GM13976 (cell line): ENCODE measurements at places on chromosomes 1 and 21.

GRCh38 chr1:99682291-99682751 lies 36.4 kb downstream of the PALMD start:
- no peak for DNase-seq

- no peak for DNase-seq
These were observed 557.4 kb upstream of the ZRANB2 start for GRCh38 chr1:71638081-71638766.

GRCh38 chr1:13828454-13829151 lies 128.6 kb downstream of the PRDM2 start:
- DNase-seq, result peak; percentile 77

DNA sequence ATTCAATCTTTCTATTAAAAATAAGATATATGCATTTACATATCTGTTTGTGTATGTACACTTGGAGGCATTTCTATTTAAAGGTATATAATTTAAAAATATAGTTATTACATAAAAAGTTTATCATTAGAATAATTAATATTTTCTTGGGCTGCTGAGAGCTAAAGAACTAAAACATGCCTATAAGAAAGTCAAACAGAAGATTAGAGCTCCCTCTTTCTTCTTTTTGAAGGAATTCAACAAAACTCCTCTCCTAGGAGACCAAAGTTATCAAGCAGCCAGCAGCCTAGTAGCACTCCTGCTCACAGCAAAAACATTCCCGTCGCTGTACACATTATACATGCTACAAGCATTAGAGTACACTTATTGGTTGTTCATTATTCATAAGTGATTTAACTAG lies 216.4 kb downstream of the VAV3 start:
- no peak for DNase-seq

GRCh38 chr1:46133781-46134350 lies 1.4 kb upstream of the PIK3R3 start:
- no peak for DNase-seq

DNA sequence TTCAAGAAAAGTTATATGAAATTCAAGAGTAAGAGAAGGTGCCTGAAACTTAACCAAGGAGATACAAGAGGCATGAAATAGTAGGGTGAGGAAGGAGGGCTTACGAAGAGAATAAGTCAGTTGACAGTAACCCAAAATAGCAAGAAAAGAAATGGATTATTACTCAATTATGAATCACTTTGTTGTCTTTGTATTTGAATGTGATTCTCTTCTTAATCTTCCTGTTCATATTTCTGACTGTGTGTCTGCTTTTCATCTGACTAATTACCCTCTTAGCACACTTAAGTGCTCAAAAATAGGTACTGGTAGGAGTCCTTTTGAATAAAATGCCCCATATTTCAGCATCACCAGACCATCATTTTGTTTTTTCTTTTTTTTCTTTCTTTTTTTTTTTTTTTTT lies 39.4 kb downstream of the GLMN start:
- DNase-seq, result no peak

- peak; percentile 42 for DNase-seq
These were observed 73.8 kb downstream of the MTR start for GRCh38 chr1:236868625-236869467.

DNA sequence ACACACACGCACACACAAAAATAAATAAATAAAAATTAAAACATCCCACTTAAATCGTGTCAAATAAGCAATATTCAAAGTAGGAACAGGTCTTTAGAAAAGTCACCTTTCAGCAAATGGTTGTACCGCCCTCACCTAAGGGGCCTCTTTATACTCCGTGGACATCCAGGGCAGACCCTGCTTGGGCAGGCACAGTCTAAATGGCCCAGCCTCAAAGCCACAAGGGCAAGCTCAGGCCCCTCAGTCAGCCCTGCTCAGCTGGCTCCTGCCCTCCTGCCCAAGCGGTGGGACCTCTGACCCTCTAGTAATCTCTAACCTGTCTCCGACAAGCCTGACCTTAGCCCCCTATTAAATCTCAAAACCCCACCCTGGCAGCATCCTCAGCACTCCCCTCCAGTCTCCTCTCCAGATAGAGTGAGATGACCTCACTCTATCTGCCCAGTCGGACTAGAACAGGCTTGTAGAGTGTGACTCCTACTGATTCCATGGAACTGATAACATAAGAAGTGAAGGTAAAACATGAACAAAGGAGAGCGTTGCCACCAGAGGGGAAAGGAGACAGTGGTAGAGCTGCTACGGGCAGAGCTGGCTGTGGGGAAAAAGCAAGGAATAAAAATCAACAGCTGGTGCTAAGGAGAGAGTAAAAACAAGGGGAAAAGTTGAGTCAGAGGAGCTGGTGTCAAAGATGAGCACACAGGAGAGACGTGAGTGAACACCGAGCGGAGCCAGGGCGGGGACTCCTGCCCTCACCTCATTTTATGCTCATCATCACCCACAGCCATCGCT lies 36.0 kb downstream of the SIPA1L2 start:
- no peak for DNase-seq

GRCh38 chr1:119002028-119002686 lies 14.0 kb upstream of the TBX15 start:
- no peak for DNase-seq

DNA sequence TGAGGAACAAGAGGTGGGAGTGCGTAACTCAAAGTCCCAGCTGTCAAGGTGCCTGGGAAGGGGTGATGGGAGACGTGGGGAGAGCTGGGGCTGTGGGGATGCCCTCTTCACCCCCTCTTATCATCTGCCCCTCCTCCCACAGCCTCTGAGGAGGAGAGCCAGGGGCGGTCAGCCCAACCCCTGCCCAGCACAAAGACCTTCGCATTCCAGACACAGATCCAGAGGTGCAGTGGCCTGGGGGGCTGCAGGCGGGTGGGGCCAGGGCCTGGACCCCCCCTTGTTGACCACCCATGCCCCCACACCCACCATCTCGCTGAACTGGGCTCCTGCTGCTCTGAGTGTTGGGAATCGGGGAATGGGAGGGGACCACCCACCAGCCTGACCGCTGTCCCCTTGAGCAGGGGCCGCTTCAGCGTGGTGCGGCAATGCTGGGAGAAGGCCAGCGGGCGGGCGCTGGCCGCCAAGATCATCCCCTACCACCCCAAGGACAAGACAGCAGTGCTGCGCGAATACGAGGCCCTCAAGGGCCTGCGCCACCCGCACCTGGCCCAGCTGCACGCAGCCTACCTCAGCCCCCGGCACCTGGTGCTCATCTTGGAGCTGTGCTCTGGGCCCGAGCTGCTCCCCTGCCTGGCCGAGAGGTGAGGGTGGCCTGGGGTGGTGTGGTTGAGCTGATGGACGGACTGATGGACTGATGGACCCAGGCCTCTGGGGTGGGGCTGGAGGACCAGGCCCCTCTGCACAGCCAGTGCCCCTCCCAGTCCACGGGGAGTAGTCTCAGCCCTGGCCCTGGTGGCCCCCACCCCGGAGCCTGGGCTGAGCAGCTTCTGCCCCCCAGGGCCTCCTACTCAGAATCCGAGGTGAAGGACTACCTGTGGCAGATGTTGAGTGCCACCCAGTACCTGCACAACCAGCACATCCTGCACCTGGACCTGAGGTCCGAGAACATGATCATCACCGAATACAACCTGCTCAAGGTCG lies 29.7 kb downstream of the TRIM11 start:
- no peak for DNase-seq

- DNase-seq, result peak; percentile 81
These were observed 2.0 kb upstream of the RCSD1 start for GRCh38 chr1:167627865-167628641.

DNA sequence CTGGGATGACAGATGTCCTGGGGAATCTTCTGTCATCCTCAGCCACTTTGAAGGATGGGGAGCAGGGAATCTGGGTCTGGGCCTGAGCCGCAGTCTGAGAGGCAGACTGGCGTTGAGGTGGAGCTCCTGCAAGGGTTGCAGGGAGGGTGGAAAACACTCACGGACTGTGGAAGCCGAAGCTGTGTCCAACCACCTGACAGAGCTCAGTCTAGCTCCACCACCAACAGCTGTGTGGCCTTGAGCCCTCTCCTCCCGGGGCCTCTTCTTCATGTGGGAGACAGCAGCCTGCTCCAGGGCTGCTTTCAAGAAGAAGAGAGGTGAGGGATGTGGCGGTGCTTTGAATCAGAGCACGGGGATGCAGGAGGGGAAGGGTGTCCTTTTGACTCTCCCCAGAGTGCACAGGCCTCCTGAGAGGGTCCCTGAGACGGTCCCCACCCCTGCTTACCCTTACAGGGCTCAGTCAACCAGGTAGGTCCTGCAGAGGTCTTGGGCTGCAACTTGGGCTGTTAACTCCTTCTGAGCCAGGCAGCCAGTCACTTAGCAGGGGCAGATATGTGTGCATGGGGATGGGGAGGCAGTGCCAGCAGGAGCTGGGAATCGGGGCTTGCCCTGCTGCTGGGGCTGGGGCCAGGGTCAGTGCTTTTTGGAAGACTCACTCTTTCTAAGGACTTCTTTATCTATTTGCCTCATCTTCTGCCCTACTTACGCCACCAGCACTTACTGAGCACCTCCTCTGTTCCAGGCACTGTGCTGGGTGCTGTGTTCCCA lies 216.3 kb downstream of the PTPRU start:
- DNase-seq, result peak; percentile 15

DNA sequence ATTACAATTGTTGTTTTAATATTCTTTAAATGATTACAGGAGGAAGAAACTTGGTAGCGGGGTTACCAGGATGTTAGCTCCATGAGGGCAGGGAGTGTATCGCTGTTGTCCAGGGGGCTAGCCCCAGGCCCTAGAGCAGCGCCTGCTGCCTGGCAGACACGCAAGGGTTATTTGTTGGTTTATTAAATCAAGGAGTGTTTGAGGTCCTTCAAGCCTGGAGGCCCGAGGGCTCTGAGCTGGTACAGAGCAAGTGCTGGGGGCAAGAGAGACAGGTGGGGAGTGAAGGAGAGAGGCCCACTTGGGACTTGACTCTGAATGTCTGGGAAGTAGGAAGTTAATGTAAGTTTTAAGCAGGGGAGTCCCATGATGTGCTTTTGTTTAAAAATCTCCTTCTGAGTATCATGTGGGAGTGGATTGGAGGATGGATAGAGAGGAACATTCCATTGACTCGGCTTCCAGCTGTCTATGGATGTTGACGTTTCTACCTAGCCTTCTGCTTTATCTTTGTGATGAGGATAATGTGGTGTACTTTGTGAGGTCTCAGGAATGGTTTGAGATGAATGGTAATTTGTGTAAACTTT lies 8.7 kb downstream of the ITSN1 start:
- no peak for DNase-seq

- DNase-seq, result no peak
These were observed 120.2 kb upstream of the SLC45A1 start for GRCh38 chr1:8197493-8198282.

DNA sequence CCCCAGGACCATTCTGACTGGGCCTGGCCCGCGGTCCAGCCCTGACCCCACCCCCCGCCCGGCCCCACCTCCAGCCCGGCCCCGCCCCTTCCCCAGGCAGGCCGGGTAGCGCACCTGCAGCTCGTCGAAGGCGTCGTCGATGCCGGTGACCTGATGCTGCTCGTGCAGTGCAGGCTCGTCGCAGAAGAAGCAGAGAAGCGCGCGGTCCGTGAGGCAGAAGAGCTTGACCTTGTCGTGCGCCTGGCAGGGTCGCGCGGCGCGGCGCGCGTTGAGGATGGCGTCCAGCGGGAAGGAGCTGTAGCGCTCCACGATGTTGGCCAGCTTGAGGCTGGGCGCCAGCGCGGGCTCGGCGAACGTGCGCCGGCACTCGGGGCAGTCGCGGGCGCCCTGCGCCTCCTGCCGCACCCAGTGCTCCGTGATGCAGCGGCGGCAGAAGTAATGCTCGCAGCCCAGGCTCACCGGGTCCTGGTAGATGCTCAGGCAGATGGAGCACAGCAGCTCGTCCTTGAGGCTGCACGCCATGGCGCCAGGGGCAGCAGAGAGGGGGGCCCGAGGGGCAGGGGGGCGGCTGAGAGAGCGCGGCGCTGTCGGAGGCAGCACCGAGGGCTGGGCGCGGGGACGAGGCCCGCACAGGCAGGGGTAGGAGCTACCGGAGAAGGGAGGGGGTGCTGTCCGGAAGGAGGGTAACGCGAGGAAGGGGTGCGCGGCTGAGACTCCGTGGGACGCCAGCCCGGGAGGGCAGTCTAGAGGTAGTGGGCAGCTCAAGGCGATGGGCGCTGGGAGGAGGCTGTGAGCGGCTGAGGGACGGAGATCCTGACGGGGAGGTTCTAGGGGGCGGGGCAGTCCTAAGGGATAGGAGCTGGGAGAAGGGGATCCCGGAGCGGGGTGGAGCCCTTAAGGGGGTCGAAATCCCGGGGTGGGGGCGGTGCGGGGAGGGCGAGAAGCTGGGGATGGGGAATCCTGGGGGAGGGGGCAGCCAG lies 642 bp downstream of the TRIM62 start:
- peak; percentile 98 for DNase-seq

GRCh38 chr1:48568501-48568900 lies 96.5 kb upstream of the SPATA6 start:
- no peak for DNase-seq

DNA sequence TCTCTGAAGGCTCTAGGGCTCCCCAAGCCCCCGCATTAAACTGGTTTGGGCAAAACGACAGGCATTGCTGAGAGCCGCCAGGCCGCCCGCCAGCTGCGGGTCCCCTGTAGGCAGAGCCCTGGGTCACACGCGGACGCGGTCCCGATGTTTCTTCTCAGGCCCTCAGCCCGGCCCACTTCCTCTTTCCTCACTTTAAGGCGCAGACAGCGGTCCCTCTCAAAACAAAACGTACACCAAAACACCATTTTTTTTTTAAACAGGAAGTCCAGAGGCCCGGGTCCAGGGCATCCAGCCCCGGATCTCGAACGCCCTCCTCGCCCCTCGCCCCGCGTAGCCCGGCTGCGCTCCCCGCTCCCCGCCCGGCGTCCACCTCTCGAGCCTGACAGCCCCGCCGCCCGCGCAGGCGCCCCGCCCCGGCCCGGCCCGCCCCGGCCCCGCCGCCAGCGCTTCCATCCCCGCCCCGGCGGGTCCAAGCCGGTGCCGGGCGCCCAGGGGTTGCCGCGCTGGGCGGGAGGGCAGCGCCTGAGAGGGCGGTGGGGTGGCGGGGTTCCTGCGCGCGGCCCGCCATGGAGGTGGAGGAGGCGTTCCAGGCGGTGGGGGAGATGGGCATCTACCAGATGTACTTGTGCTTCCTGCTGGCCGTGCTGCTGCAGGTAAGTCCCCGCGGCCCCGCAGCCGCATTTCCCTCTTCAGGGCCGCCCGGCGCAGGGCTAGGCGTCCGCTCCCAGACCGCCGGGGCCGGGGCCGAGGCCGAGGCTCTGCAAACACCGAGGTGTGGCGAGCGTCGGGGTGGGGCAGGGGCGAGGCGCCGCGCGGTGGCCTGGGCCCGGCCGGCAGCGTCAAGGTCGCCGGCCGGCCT lies at the start of gene SLC22A15:
Gene SLC22A15 (plus strand): TSS at position 452 of the 859 bp plus-strand sequence. CDS start 115 bp downstream, at position 567.
- peak; percentile 74 for DNase-seq

- peak; percentile 66 for DNase-seq
These were observed 15.3 kb downstream of the ZBTB7B start for GRCh38 chr1:155017946-155018316.

- no peak for DNase-seq
These were observed 40.0 kb upstream of the RGS7 start for GRCh38 chr1:241396747-241397681.

DNA sequence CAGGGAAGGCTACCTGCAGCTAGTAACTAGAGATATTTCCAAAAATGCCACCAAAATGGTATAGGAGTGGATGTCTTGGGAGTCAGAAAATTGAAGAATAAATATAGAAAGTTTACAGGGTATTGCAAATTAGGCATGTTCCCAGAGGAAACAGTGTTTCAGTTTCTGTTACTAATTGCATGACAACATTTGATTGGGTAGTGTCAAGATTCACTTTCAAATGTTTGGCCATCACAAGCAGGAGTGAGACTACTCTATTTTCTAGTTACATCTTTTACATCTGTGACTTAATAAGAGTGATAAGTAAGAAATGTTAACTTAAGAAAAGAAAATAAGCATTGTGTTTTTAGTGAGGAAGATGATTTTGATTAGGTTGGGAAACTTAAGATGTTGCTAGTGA lies 30.2 kb downstream of the AMY1C start:
- no peak for DNase-seq

GRCh38 chr1:8554956-8555534 lies 237.1 kb downstream of the SLC45A1 start:
- DNase-seq, result no peak

- no peak for DNase-seq
These were observed 67.9 kb downstream of the TBX15 start for GRCh38 chr1:118920124-118920717.
